Activated CD4-positive, alpha-beta T cell treated with anti-CD3 and anti-CD28 coated beads for 4 hours (primary cell): ENCODE measurements at places on chromosomes 2 and 18.

- no peak for DNase-seq
These were observed 19.6 kb upstream of the WDR75 start for GRCh38 chr2:189421644-189422043.

- DNase-seq, result no peak
These were observed 176.7 kb upstream of the PKDCC start for GRCh38 chr2:41871080-41871479.

GRCh38 chr18:37179384-37179783 is 350.5 kb downstream of the KIAA1328 start:
- DNase-seq, result no peak

DNA sequence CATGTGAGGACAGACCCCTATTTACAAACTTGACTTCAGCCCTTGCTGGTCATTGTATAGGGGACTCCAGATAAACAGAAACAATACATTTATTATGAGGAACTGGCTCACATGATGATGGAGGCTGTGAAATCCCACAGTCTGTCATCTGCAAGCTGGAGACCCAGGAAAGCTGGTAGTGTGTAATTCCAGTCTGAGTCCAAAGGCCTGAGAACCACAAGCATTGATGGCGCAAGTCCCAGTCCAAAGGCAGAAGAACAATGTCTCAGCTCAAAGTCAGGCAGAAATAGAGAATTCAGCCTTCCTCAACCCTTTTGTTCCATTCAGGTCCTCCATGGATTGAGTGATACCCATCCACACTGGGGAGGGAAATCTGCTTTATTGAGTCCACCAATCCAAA is 28.1 kb upstream of the SPP2 start:
- DNase-seq, result no peak

GRCh38 chr2:195642027-195642678 is 14.9 kb upstream of the SLC39A10 start:
- no peak for DNase-seq
